Activated effector memory CD4-positive, alpha-beta T cell treated with Interleukin-2 at 50 U/mL for 16 hours (primary cell): ENCODE measurements at places on chromosomes 3 and 15.

- no peak for DNase-seq
Measured at GRCh38 chr3:155554777-155555451, 190.0 kb downstream of the PLCH1 start.

DNA sequence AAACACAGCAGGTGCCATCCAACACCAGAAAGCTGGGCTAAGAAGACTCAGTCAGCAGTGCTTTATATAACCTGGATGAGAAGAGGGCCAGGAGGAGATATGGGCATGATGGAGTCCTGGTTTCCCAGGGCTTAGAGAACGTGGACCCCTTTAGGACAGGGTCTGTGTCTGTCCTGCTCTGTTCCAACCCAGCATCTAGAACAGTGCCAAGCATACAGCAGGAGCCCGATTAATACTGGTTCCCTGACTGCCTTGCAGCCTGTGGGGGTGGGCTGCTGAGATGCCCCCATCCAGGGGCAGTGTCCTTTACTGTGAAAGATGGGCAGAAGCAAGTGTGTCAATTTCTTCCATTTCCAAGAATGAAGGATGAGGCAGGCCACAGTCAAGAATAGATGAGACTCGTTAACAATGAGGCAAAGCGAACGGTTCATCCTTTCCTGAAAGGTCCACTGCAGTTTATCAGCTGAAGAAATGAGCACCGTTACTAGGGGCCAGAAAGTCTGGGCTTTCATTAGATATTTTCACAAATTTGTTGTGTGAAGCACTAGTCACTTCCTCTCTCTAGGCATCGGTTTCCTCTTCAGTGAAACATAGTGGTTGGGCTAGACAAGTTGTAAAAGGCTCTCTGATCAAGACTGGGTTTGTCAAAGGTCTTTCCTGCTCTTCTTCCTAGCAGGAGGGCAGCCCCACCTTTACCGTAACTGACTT lies 72.0 kb upstream of the HERC1 start:
- no peak for DNase-seq

DNA sequence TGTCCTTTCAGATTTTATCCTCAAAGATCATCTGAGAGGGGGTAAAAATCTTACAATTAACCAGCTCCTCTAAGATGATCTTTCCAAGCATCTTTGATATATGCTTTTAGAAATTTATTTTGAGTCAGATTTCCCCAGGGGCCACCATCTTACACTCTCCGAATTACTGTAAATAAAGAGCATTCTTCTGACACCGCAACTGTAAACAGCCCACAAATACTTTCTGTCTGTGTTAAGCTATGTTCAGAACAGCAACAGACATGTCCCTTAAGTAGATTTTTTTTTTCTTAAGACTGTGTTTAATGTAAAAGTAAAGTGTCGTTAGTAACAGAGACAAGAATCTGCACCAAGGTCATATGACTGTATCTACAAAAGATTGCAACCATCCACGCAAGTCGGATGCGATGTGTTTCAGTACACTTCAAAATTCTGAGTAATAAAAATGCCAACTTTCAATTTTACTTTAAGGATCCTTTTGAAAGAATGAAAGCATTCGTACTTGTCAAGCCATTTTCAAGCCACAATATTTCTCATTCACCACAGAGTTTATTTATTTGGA lies 159.0 kb upstream of the KCNH8 start:
- no peak for DNase-seq

DNA sequence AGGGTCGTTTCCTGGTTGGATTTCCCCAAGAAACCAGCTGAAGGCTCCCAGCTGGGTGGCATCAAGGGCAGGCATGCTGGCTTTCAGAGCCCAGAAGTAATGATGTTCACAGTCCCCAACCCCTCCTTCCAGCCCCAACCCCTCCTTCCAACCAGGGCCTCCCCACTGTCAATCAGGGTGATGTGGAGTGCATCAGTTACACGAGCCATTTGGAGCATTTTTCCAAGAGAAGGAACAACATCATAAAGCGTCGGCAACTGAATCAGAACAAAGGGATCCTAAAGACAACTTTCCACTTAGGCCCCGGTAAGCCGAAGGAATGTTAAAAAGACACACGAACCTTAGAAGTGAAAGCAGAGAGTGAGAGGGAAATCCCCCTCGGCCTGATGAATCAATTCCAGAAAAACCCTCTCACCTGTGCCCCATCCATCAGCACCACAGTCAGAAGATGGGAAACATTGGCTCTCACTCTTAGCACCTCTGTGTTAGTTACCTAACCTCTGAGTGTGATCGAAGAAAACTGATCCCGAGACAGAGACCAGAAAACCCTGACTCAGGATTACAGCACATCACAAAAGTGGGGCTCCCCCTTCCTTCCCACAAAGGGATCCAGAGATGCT lies 101.2 kb upstream of the WNT5A start:
- no peak for DNase-seq

DNA sequence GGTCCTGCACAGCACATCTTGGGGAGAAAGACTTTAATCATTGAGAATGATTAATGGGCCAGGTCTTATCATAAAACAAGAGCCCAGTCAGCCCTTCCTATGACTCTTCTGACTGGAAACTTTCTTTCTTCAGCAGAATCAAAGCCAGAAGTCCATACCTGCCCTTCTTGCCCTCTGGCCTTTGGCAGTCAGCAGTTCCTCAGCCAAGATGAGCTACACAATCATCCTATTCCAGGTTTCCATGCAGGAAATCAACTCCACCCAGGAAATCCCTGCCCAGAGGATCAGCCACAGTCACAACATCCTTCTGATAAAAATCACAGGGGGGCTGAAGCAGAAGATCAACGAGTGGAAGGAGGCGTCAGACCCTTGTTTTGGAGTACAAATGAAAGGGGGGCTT lies 26.9 kb downstream of the ZNF589 start:
- DNase-seq: no peak

- no peak for DNase-seq
Measured at GRCh38 chr15:48283396-48284145, 47.7 kb upstream of the DUT start.

DNA sequence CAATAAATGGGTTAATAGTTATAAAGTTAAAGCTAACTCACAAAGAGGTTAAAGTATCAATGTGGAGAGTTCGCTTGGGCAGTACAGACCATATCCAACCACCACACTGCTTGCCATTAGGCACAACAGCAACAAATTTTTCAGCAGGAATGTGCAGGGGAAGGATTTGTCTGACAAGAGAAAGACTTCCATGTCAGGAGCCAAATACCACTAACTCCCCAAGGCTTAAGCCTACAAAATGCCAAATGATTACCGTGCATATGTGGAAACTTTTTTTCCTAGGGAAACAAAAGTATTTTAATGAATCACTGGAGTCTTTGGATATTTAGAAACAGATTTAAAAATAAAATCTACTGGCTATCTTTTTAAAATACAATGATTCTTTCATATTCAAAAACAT lies 8.1 kb downstream of the VGLL3 start:
- no peak for DNase-seq

DNA sequence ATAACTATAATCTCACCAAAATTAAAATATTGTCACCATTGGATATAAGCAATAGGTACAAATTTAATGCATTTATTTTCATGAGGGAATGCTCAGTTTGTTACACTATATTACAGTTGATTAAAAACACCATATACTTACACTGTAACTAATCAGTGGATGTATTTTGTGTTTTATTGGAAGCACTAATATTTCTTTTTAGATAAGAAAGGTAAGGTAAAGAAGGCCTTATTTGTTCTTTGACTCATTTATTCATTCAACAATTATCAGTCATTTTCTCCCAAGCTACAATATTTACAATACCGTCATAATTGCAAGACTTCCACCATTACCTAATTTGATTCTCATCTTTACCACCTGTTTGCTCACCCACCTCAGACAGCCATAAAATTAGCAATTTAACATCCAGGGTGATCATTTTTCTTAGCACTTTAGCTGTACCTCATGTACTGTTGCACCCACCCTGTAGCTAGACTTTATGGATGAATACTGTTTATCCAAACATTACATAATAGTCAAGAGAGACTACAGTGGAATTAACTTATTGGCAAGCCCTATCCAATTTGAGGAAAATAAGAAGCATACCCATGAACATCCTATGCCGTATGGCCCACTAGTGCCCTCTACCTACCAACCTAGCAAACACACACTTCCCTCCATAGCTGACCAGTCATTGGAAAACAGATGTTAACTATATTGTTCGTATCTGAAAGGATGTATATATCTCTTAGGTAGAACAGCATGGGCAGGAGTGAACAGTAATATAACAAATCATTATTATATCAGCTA lies 229.6 kb downstream of the BBX start:
- no peak for DNase-seq

GRCh38 chr3:181971424-181971823 lies 259.7 kb downstream of the SOX2 start:
- no peak for DNase-seq

GRCh38 chr3:71130471-71131374 lies 452.8 kb downstream of the FOXP1 start:
- DNase-seq: peak; percentile 62

DNA sequence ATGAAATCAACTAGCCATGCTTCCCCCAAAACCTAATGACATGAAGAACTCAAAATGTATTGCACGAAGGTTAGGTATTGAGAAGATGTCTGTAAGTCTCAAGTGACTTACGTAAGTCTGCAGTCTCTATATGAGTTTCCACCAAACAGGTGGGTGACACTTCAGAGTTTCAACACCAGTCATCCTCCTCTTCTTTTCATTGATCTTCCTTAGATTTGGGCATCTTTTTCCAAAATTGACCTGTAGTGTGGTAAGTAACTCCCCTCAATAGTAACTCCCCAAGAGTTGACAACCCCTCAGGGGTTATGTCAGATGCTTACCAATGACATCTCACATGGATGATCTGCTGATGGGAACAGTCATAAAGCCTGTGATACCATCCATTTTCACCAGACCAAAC lies 46.1 kb downstream of the GPR176 start:
- no peak for DNase-seq

- no peak for DNase-seq
Measured at GRCh38 chr15:52233405-52233804, 42.2 kb upstream of the GNB5 start.

DNA sequence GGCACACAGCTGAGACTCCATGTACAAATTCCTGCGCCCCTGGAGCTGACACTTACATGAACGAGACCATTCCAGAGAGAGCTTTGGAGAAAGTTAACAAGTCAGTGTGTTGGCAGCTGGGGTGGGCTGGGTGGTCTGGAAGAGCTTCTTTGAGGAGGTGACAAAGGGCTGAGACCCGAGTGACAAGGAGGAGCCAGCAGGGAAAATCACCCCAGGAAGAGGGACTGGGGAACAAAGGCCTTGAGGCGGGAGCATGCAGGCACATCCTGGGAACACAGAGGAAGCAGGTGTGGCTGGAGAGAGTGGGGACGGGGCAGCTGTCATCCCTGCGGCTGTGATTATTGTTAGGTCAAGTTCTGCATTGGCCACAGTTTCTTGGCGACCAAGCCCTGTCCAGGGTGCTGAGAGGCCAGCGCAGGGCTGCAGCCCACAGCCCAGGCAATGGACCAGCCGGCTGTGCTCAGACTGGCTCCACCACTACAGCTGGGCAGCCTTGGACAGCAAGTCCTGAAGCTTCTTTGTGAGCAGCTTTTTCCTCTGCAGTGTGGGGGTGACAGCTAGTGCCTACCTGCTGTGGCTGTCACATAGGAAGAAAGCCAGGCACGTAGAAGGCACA lies 34.2 kb upstream of the PRR23E start:
- DNase-seq: no peak

GRCh38 chr3:140573011-140573410 lies 104.9 kb upstream of the TRIM42 start:
- no peak for DNase-seq

DNA sequence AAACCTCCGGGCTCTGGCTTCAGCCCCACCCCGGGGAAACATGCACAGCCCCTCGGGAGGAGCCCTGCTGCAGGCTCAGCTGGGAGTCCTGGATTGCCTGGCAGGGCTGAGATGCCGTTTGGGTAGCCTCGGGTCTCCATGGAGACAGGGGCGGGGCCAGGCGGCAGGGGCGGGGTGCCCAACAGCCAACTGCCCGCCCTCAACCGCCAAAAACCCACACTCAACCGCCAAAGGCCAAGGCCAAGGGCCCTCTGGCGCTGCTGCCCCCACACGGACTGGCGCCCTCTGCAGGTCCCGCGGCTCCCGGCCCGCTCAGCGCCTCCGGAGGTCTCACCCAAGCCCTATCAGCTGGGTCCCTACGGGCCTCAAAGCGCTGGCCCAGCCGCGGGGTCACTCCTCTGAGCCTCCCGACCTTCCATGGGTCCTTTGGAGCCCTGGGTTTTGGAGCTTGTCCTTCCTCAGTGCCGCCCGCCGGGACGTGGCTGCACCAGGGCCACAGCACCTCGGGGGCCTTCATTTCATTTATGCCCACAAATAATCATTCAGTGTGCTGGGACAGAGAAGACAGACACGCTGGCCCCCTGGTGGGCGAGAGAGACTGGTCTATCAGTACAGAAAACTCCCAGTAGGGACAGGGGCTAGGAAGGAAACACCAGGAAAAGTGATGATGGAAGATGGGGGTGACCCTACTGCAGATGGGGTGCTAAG lies 33.5 kb upstream of the ACAD9 start:
- DNase-seq: peak; percentile 69

- DNase-seq: no peak
Measured at GRCh38 chr15:80179935-80180334, 27.1 kb downstream of the FAH start.

- no peak for DNase-seq
Measured at GRCh38 chr3:104066658-104067057, 1300.1 kb upstream of the ALCAM start.

DNA sequence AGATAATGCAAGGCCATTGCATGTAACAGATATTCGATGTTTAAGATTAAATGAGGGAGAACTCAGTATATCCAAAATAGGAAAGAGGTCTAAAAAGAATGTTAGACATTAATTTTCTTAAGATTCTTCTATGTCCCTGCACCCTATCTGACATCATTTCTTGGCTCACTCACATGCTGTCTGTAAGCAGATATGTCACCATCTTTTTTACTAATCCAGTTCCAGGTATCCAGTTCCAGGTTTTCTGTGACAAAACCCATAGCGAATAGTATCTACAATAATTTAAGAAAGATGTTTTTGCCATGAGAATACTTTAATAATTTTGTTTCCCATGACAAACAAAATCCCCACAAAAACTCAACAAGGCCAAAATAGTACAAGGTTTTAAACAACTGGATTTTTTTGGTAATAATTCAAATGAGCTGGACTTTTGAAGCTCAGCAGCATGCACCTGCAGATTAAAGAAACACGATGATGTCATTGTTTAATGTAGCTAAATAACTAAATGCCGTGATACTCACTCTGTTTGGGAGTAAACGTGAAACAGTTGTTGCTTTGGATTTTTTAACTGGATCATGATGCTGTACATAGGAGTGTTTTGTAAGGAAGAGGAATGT lies 867.6 kb downstream of the EPHA3 start:
- no peak for DNase-seq

GRCh38 chr3:177710506-177710905 lies 513.2 kb upstream of the TBL1XR1 start:
- DNase-seq: no peak
